ENCODE measurements at places on chromosomes 5 and 9. TPM values are rescaled to one million over a fixed set of nuclear protein-coding genes. Genes with fewer than 3 reads are reported as not detected.

DNA sequence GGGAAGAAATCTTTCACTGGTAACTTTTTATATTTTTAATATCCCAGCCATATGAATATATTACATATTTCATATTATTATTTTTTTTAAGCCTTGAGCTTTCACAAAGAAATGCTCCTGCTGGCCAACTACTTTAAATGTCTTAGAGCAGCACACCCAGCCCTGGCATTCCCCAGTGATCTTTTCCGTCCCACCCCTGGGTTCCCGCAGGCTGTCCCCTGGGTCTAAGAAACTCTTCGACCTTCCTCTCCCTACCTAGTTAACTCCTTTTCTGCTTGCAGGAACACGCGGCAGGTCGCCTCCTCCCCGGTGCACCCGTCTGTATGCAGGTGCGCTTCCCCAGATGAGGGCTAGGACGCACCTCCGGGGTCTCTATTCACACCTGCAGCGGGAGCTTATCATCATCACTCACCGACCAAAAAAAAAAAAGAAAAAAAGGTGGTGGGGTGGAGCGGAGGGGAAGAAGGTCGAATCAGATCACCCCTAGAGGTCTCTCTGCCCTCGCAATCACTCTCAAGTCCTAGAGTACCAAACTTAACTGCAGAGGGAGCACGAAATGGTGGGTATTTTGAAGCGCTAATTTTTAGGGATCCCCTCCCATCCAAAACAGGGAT is 696 bp downstream of the ZFP62 start:
- no peak for DNase-seq

DNA sequence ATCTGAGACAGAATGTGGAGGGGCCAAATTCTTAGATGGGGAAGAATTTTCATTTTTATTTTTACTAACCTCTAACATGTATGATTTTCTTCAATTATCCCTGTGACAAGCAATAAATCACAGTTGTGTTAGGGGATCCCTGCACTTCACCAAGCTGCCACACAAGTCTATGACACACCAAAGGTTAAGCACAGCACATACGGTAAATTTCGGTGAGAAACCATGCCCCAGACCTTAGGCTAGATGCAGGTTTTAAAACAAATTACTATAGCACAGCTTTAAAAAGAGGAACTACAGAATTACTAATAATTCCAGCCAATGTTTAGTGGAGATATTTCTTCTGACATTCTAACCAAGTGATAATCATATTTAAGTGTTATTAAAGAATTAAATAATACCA is 175.7 kb upstream of the RORB start:
- DNase-seq: no peak

GRCh38 chr5:137113939-137114338 is 385.2 kb downstream of the SPOCK1 start:
- no peak for DNase-seq

GRCh38 chr5:167352801-167353200 is 938.6 kb upstream of the WWC1 start:
- no peak for DNase-seq

- DNase-seq: no peak
Measured at GRCh38 chr5:181134259-181134658, 3.3 kb upstream of the OR2V1 start.

ITGA1 gene
- total RNA-seq: 10.5 TPM

PCDHB3 gene
- 7.2 TPM for total RNA-seq

All from dorsolateral prefrontal cortex (tissue), 122 donors.